ENCODE measurements at places on chromosomes 6 and 20.
A peak's percentile ranks its signal among the peaks of the same experiment; 100 is the strongest.

DNA sequence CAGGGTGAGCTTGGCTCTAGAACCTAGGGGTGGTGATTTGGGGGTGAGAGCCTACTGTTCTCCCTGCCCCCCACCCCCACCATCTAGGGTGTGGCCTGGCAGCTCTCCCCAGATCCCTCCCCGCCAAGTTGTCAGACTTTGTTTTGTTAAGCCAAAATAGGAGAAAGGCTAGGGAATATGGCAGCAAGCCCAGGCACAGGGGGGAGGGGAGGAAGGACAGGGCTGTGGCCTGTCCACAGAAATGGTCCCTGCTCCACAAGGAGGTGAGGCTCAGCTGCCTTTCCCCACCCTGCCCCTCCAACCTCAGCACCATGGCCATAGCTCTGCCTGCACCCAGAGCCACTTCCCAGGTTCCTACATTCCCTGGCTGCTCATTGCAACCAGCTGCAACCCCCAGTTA is 17.2 kb downstream of the SCUBE3 start:
- no peak for DNase-seq

DNA sequence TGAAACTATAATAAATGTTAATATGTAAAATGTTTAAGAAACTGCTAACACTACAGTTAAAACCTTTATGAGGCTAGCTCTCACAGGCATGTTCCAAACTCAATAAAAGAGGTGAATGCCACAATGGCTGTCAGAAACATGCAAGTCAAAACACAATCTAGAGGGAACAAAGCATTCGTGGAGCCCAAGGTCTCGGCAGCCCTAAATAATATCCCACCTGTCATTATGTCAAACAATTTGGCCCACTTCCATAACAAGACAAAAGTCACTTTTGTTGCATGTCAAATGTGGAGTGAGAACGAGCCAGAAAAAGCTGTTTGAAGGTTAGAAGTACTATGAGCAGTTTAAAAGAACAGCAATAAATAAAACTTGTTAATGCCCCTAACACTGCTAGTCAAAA is 181.9 kb downstream of the GMDS start:
- DNase-seq, result no peak

DNA sequence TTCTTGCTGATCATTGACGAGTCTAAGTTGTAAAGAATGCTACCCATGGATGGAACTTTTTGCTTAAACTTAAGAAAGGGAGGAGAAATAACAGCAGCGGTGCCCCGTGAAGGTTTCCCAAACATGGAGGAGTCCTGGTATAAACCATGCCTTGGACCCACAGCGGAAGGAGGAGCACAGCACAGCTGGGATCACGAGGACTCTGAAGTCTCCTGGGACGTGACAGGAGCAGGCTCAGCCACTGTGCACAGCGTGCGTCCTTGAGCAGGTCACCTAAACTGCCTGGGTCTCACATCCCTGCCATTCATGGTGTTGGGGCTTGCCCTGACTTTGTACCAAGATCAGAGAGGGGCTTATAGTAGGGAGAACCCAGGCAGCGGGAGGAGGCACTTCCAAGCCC is 56.1 kb upstream of the UNC93A start:
- DNase-seq, result no peak

DNA sequence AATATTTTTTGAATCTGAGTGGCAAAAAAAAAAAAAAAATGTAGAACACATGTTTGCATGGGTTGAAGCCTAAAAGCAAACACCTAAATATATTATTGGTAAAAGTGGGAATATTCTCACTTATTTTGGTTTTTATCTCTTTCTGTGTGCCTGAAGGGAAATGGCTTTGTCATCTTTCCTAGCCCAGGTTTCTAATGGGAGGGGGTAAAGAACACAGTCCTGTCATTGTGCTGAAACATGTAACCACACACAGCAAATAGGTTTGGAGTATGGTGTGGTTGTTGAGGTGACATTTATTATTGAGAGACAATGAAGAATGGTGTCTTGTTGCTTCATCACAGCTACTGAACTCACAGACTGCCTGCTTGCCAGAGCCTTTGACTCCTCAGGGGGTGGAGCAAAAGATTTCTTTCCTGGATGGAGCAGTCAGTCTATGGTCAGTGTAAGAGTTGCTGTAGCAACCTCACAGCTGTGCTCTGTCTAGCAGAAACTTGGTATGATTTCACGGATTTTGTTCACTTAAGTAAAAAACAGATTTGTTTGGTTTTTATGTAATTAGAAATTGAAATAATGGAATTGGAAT is 70.2 kb downstream of the CEP57L1 start:
- no peak for DNase-seq

- DNase-seq, result no peak
These were observed 61.4 kb downstream of the NPEPL1 start for GRCh38 chr20:58753922-58754551.

DNA sequence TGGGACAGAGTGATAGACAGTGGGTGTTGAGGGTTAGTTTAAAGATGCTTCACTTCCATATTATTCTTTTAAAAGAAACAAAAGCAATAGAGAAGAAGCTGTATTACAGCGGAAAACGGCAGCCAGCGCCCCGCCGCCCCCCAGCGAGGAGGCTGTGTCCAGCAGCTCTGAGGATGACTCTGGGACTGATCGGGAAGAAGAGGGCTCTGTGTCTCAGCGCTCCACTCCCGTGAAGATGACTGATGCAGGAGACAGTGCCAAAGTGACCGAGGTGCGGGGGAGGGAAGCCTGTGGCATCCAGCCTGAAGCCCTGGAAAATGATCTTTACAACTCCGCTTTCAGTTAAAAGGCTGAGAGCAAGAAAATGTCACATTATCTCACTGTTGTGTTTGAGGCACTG is 100.2 kb downstream of the FIG4 start:
- DNase-seq, result no peak

- DNase-seq, result no peak
These were observed 55.6 kb upstream of the NEDD9 start for GRCh38 chr6:11288065-11288464.

GRCh38 chr20:35883778-35884540 is 70.3 kb downstream of the SCAND1 start:
- DNase-seq, result peak; percentile 37

DNA sequence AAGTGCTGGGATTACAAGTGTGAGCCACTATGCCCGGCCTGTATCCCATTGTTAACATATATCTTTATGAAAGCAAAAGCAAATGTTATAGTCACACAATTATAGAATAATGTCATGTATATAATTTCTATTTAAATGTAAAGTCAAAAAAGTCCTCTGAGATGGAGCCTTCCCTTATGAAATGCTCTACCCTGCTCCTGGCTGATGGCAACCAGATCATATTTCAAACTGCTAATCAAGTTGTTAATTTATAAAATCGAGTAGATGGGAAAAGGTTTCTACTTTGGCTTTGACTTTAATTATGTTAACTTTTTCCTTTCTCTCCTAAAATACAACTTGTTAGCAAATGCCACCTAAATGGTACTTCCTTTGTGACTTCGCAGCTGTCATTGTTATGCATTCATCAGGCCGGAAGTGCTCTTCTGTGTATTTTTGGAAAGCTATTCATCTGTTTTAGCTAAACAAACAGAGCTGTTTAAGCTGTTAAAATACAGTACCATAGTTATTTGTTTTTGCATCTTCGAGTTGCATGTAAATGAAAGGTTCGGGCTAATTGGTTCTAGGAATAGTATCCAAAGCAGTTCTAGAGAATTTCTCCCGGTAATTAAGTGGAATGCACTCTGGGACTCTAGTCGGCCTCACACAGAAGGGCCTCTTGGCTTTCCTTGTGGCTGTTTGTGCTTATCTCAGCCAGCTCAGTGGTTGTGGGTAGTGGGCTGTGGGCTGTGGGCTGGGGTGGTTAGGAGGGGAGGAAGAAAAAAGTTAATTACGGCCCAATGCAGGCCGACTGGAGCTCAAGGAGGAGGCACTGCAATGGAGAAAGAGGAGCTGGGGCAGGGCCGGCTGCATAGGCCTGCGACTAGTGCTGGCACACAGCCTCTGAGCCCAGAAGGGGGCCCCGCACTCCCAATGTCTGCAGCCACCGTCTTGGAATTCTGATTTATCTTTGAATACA is 34.8 kb downstream of the SLC35D3 start:
- DNase-seq, result no peak

DNA sequence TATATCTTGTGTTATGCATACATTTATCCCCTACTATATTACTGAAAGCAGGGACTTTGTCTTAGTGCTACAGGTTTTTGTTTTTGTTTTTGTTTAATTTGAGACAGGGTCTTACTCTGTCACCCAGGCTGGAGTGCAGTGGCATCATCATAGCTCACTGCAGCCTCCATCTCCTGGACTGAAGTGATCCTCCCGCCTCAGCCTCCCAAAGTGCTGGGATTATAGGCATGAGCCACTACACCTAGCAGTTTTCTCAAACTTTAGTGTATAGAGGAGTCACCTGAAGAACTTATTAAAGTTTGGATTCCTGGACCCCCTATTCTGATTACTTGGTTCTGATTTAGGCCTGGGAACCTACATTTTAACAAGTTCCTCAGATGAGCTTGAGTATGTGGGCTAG is 51.9 kb downstream of the CBFA2T2 start:
- DNase-seq, result no peak

GRCh38 chr20:16064989-16065707 is 508.1 kb downstream of the KIF16B start:
- DNase-seq, result no peak

DNA sequence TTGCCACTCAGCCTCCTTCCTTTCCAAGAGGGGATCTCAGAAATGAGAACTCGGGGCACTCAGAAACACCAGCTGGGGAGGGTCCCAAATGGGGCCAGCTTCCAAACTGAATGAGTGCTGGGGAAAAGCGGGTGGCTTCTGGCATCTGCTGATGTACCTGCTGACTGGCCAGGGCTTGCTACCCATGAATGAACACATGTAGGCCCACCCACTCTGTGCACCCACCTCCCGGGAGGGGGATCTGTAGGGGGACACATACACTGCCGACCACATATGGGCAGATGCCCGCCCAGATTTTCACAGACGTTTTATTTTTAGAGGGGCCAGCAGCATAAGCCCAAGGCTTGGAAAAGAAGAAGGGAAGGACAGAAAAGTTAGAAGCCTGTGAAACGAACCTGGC is 231.9 kb upstream of the RNF24 start:
- no peak for DNase-seq

GRCh38 chr20:51442602-51443001 is 99.9 kb downstream of the NFATC2 start:
- DNase-seq, result no peak

GRCh38 chr20:6866741-6867140 is 99.3 kb downstream of the BMP2 start:
- DNase-seq, result no peak

GRCh38 chr20:21323640-21324039 is 20.5 kb downstream of the XRN2 start:
- DNase-seq, result no peak

- no peak for DNase-seq
These were observed 48.7 kb upstream of the GATA5 start for GRCh38 chr20:62524505-62524911.

GRCh38 chr6:53639520-53639919 is 26.0 kb downstream of the KLHL31 start:
- no peak for DNase-seq

DNA sequence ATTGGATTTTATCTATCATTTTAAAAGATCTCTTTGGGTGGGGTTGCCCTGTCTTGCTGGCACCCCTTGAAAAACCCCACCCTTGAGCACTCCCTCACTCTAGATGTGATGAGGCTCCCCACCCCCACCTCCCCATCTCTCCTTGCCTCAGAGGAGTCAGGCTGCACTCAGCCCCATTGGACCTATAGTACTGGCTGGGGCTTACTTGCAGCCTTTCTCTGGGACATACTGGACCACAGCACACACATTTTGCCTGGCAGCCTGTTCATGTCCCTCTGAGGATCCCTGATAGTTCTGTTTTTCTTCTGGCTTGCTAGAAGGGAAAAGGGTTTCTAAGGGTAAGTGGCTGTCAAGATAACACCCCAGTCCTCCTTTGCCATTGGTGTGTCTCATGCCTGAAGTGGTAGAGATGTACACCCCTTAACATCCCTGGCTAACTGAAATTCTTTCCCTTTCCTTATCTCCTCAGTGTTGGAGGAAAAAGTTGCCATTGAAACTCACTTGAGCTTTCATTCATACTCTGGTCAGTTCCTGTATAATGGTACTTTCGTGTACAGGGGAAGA is 553.4 kb upstream of the CITED2 start:
- no peak for DNase-seq

DNA sequence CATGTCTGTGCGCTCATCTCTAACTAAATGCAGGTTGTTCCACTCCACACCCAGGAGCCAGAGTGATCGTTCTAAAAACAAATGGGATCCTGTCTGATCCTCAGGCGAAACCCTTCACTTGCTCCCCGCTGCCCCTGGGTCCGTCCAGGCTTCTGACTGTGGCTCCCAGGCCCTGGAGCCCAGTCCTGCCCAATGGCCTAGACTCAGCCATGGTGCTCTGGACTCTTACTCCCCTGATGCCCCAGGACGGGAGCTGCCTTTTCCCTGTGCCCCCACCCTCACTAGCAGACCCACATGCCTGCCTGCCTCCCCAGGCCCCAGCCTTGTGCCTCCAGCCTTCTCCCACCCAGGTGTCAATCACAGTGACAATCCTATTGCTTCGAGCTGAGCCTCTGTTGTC is 256.7 kb downstream of the BMP7 start:
- DNase-seq, result no peak

DNA sequence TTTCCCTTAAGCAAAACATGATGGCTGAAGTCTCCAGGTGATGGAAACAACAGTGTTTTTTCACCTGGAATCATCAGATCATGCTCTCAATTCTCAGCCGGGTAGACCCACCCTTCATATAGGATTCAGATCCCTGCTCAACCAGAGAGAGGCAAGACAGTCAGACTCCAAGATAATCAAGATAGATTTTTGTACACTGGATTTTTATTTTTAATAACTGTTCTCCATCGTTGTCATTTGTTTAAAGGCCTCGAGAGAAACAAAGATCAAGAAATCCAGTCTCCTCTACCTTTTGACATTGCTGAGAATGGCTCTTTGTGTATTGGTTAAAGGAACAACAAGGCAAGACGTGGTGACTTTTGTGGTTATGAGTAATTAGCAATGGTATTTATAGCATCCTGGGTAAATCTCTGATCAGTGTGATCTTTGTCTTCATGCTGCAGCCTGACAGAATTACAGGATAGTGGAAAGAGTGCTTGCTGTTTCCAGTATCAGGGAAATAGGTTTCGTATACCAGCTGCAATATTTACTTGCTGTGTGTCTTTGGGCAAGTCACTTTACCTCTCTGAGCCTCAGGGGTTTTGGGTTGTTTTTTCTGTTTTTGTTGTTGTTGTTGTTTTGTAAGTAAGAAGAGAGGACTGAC is 29.9 kb downstream of the ID4 start:
- DNase-seq, result no peak

- DNase-seq, result no peak
These were observed 67.2 kb downstream of the BACH2 start for GRCh38 chr6:90229331-90230010.

DNA sequence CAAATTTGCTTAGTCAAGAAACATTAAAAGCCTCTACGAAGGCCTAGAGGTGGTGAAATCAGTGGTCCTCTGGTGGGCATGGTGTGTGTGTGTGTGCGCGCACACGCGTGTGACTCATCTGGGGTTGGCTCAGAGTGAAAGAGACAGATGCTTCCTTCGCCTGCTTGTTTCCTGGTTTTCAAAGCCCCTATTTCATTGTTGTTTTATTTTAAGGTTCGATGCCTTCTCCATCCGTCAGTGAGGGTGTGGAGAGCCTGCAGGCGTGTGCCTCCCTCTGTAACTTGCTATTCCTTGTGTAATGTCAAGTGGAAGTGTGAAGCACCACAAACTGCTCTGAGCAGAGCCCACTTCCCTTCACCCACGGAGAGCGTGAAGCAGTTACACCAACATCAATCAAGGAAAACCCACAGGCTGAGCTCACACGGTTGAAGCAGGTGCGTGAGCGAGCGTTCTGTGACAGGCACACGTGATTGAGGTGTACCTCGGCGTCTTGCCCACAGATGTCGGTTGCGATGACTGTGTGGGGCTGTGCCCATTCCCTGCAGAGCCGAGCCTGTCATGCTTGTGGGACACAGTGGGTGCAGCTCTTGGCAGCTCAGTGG is 233.9 kb downstream of the PRL start:
- DNase-seq, result no peak

Data from stimulated activated CD4-positive, alpha-beta T cell treated with anti-CD3 and anti-CD28 coated beads, Interleukin-15, amount 100 ng/mL, for 1 hour (primary cell).